ENCODE measurements at places on chromosomes 6 and 20.

DNA sequence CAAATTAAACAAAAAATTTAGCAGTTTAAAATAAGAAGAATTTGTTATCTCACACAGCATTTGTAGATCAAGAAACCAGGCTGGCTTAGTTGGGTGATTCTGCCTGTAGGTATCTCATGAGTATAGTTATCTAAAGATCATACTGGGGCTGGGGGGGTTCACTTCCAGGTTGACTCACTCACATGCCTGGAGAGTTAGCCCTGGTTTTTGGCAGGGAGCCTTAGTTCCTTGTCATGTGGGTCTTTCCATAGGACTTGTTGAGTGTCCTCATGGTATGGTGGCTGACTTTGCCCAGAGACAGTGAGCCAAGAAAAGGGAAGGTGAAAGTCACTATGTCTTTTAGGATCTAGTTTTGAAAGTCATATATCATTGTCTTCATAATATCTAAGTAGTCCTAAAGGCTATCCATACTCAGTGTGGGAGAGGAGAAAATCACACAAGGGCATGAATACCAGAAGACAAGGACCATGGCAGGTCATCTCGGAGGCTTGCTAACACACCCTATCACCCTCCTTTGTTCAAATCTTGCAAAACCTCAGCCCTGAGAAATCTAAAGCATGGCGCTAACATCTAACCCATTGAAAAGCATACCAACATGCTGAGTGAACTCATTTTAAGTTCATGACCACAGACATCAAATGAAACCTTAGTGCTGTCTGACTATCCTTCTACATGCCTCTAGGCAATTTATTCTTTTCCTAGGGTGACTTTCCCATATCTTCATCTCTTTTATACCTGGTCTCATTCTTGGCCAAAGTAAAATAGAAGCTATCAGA, 39.2 kb downstream of the CYP24A1 start:
- no peak for DNase-seq

GRCh38 chr6:165568326-165568725, 94.7 kb downstream of the PDE10A start:
- no peak for DNase-seq

DNA sequence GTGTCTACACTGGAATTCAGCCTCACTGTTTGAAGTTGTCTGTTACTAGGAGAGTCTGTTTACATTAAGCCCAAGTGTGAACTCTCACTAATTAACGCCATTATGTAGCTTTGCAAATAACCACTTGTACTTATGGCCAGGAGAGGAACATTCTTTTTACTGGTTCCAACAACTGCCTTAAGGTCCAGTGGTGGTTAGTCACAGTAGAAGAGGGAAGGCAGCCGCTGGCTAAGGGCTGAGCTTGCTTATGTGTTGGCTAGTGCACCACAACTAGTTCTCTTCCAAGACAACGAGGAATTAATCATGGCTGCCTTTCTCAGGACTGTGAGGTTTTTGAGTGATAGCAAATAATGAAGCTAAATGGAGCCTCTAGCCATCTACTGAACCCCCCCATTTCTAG, 14.9 kb upstream of the SLC22A23 start:
- DNase-seq: no peak

- no peak for DNase-seq
Observed at GRCh38 chr6:101578306-101578705, 184.8 kb downstream of the GRIK2 start.

DNA sequence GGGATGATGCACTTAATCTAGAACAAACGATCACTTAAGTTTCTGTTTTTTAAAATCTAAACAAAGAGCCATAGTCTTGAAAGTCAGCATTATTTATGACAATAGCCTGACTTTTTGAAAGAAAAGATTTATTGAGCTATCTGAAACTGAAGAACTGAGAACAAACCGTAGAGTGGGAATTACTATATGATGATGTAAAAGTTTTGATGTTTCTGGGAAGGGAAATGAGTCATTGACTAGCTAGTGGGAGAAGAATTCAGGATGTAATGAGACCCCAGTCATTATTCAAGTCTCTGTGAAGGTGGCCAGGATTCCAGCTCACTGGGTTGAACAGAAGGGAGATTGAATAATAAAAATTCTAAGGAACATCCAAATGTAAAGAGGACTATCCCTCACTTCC, 83.4 kb upstream of the FABP7 start:
- DNase-seq: no peak

- DNase-seq: no peak
Observed at GRCh38 chr6:122694075-122694474, 83.9 kb downstream of the PKIB start.

GRCh38 chr6:135411339-135411738, 86.2 kb downstream of the AHI1 start:
- DNase-seq: no peak

DNA sequence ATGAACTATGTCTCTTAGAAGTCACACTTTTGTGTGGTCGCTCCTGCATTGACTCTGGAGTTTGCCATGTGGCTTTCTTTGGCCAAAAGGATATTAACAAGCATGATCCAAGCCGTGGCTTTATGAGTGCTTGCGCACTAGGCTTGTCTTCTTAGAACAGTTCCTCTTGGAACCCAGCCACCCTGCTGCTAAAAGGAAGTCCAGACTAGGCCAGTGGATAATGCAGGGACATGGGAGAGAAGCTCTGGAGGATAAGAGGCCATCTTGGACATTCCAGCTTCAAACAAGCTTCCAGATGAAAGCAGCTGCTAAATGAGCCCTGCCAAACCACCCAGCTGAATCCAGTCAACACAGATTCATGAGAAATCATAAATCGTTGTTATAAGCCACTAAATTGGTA, 346.4 kb downstream of the CDC5L start:
- no peak for DNase-seq

DNA sequence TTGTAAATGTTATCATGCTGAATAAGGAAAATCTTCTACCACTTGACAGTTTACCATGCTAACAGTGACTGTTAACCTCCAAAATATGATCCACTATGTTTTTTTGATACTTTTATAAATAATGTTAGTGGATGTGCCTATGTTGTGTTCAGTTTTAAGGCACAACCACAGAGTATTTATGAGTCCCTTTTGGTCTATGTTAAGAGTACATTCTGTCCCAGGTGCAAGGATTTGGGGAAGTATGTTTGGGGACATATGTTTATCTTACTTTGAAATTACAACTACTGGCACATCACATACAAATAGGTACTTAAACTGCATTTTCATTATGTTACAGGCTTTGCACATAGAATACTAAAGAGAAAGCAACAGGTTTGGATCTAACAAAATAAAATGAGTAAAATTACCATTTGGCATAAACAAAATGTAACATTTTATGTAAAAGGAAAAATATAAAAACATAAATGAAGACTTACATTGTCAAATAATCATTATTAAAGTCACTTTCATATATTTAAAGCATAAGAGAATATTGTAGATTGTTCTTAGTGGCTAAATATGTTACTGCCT, 71.2 kb downstream of the SESN1 start:
- DNase-seq: no peak

GRCh38 chr20:52971498-52972189, 514 bp upstream of the TSHZ2 start:
- no peak for DNase-seq
